Adipocyte (in vitro differentiated cells): ENCODE measurements at places on chromosomes 2 and 18.

DNA sequence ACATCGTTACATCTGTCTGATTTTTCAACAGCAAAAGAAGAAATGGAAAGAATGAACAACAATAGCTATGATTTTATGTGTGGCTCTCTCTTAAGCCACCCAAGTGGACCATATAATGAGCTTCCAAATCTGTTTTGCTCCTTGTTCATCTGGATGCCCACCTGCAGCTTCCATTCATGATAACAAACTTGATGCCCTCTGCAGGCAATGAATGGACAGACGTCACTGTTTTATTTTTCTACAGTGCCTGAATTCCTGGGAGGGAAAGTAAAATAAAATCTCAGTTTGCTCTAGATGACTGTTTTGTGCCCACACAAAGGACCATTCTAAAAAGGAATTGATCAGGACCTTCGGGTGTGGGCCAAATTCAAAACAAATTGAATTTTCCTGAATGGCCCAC lies 5.0 kb downstream of the MREG start:
- DNase-seq, result no peak

GRCh38 chr18:7980656-7981055 lies 413.5 kb downstream of the PTPRM start:
- no peak for DNase-seq

DNA sequence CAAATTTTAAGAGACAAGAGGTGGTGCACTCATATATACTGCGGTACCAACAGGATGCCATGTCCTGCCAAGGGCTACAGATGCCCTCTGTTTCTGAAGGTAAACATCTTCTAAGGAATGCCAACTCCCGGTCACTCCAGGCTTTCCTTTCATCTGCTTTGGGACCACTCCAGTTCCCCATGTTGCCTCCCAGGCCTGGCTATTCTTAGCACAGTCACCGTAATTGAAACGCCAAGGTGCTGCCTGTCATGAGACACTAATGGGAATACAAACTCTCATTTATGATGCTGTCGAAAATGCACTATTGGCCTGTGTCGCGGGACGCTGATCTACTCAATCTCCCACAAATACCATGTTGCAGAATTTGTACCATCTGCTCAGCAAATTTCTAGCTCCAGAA lies 79.6 kb downstream of the KLF7 start:
- no peak for DNase-seq

GRCh38 chr2:234348081-234348480 lies 148.8 kb downstream of the ARL4C start:
- no peak for DNase-seq

DNA sequence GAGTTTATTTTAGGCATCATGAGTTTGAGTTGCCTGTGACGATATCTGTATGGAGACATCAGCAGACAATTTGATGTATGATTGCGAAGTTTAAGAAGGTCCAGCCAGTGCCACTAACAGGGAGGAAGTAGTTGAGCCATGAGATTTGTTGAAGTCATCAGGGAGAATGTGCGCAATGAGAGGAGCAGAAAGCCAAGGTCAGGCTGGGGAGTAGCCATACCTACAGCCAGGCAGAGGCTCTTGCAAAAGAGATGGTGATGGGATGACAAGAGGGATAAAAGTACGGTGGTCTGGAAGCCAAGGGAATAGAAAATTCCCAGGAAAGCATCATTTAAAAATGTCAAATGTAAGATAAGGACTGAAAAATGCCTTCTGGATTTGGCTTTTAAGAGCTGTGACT lies 51.2 kb downstream of the LIMS1 start:
- DNase-seq, result no peak

- DNase-seq, result no peak
Observed at GRCh38 chr2:191105082-191105481, 45.7 kb downstream of the STAT4 start.
